Heart left ventricle (tissue), 16 donors: ENCODE measurements at places on chromosomes 3 and 15. TPM values are rescaled to one million over a fixed set of nuclear protein-coding genes. Genes with fewer than 3 reads are reported as not detected.

HEXA gene
- 100 TPM for total RNA-seq

SLC22A14 gene
- not detected for total RNA-seq

GP9 gene
- not detected for total RNA-seq

GPR176 gene
- total RNA-seq, result 2.1 TPM

SLC2A2 gene
- total RNA-seq, result not detected

UBA3 gene
- total RNA-seq, result 117 TPM

DNA sequence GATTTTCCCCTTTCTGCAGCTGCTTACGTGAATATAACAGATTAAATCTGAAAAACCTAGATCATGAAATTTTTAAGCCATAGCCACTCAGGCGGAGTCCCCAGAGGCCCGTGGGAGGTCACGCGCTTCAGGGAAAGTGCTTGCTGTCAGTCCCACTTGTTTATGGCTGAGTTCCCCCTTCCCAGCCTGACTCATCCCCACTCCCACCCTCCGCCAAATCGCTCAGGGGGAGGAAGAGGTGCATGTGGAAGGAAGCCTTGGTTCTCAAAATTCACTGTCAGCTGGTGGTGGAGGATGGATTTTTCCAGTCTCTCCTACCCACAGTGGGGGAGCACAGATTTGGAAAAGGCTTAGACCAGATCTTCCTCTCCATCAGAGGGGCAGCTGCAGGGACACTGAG lies 67.4 kb downstream of the CORO2B start:
- no peaks in the 10 kb centered on the region for H3K27me3 ChIP-seq
- H3K36me3 ChIP-seq, result no peaks in the 10 kb centered on the region
- no peak for DNase-seq
- no peak overlapping the region for H3K4me3 ChIP-seq
- no peak overlapping the region for H3K27ac ChIP-seq

DNA sequence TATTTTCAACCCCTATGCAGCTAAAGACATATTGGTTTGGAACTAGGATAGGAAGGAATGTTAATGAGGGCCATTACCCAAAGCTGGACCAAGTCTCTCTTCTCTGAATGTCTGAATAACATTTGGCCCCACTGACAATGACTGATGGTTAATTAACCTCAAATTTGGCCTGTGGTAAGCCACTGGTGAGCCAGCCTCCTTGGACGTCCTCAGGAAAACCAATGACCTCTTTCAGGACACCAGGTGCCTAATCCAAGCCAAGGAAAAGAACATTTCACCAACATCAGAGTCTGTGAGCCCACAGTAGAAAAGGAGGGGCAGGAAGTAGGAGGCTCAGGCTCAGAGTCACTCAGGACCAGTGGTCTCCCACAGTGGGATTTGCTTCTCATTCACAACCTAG lies 56.4 kb upstream of the ETV5 start:
- peaks cover 24% of the 10 kb centered on the region for H3K36me3 ChIP-seq
- no peak overlapping the region for H3K27ac ChIP-seq
- no peaks in the 10 kb centered on the region for H3K4me1 ChIP-seq
- no peak for DNase-seq

GRCh38 chr15:69592954-69593353 lies 140.3 kb downstream of the RPLP1 start:
- H3K27ac ChIP-seq, result no peak overlapping the region
- no peak overlapping the region for H3K4me3 ChIP-seq
- no peak for DNase-seq
- peaks cover 20% of the 10 kb centered on the region for H3K4me1 ChIP-seq
- no peaks in the 10 kb centered on the region for H3K27me3 ChIP-seq
- H3K36me3 ChIP-seq, result no peaks in the 10 kb centered on the region

DNA sequence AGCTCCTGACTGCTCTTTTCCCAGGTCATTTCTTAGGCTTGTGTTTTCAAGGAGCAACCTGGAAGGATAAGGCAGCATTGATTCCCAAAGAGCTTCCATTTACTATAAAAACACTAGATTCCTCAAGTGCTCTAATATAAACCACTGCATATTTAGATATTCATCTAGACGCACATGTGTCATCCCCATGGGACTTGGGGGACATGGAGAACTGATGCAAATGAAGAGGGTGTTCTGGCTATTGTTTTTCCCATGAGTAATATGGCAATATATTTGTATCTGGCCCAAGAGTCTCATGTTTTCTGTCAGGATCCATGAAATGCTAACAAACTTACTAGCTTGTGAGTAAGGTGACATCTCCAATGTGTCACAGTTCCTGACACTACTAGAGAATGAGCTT lies 31.3 kb downstream of the HACD2 start:
- peaks cover 8% of the 10 kb centered on the region for H3K36me3 ChIP-seq
- no peak overlapping the region for H3K27ac ChIP-seq
- no peaks in the 10 kb centered on the region for H3K4me1 ChIP-seq
- H3K4me3 ChIP-seq, result no peak overlapping the region
- no peaks in the 10 kb centered on the region for H3K27me3 ChIP-seq
- DNase-seq, result no peak

DNA sequence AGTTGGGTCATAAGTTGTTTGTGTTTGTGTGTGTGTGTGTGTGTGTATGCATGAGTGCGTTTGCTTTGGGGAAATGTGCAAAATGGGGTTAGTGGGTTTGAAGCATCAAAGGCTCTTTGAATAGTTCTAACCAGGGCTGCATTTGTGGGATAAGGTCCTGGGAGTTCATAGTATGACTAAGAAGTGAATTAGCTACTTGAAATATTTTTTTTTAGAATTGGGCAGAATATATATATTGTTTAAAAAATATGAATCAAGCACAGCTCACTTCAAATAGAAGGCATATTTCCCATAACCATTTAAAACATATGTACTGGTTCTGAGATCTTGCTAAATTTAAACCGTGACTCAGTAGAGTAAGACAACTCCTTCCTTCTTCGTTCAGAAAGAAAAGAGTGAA lies 43.1 kb downstream of the IGF2BP2 start:
- no peak overlapping the region for H3K27ac ChIP-seq
- H3K27me3 ChIP-seq, result no peaks in the 10 kb centered on the region
- H3K4me1 ChIP-seq, result peaks cover 5% of the 10 kb centered on the region
- H3K4me3 ChIP-seq, result no peak overlapping the region
- no peaks in the 10 kb centered on the region for H3K36me3 ChIP-seq

GRCh38 chr3:191244242-191244867 lies 45.3 kb downstream of the OSTN start:
- H3K27ac ChIP-seq, result no peak overlapping the region
- DNase-seq, result no peak
- no peaks in the 10 kb centered on the region for H3K27me3 ChIP-seq
- no peaks in the 10 kb centered on the region for H3K4me1 ChIP-seq
- H3K4me3 ChIP-seq, result no peak overlapping the region

GRCh38 chr3:33919312-33920120 lies 121.1 kb downstream of the PDCD6IP start:
- no peaks in the 10 kb centered on the region for H3K27me3 ChIP-seq
- H3K4me3 ChIP-seq, result no peak overlapping the region
- H3K36me3 ChIP-seq, result no peaks in the 10 kb centered on the region
- no peak overlapping the region for H3K27ac ChIP-seq
- no peaks in the 10 kb centered on the region for H3K4me1 ChIP-seq

GRCh38 chr3:179299999-179300613 lies 22.7 kb upstream of the ZNF639 start:
- no peaks in the 10 kb centered on the region for H3K4me1 ChIP-seq
- no peak overlapping the region for H3K27ac ChIP-seq
- DNase-seq, result no peak
- no peak overlapping the region for H3K4me3 ChIP-seq
- no peaks in the 10 kb centered on the region for H3K36me3 ChIP-seq

GRCh38 chr3:129777806-129778205 lies 115.7 kb downstream of the TMCC1 start:
- H3K27ac ChIP-seq, result no peak overlapping the region
- no peaks in the 10 kb centered on the region for H3K36me3 ChIP-seq
- no peak for DNase-seq
- H3K27me3 ChIP-seq, result no peaks in the 10 kb centered on the region
- peaks cover 9% of the 10 kb centered on the region for H3K4me1 ChIP-seq
- H3K4me3 ChIP-seq, result no peak overlapping the region

DNA sequence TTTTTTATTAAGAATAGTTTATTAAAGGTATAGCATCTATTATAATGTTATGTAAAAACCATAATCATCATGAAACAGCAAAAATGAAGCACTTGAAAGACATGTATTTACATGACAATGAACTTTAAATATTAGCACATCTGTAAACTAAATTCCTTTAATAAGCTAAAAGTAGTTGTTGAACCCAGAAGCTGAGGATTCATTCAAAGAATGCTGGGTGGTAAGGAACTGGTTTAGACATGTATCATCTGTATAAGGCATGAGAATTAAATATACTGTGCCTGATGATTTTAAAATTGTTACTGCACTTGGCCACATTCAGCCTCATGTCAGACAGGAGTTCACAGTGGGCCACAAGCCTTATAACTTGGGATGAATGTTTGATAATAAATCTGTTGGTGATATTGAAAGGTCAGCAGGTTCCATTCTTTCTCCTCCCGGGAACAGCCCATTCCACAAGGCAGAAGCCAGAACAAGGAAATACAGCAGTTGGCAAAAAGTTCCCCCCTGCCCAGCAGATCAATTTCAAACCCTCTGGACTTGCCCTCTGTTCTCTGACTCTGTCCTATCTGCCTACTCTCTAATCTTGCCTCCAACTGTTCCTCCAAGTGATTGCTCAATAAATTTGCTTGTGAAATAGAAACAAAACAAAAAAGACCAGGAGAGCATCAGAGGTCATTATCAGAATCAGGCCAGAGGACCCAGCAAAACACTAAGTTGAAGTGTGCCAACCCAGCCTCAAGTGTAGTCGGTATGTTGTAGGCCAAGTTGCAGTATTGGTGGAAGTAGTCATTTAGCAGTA lies 49.8 kb upstream of the TEX264 start:
- H3K4me1 ChIP-seq, result no peaks in the 10 kb centered on the region
- no peaks in the 10 kb centered on the region for H3K27me3 ChIP-seq
- no peak for DNase-seq
- no peaks in the 10 kb centered on the region for H3K36me3 ChIP-seq
- no peak overlapping the region for H3K4me3 ChIP-seq

DNA sequence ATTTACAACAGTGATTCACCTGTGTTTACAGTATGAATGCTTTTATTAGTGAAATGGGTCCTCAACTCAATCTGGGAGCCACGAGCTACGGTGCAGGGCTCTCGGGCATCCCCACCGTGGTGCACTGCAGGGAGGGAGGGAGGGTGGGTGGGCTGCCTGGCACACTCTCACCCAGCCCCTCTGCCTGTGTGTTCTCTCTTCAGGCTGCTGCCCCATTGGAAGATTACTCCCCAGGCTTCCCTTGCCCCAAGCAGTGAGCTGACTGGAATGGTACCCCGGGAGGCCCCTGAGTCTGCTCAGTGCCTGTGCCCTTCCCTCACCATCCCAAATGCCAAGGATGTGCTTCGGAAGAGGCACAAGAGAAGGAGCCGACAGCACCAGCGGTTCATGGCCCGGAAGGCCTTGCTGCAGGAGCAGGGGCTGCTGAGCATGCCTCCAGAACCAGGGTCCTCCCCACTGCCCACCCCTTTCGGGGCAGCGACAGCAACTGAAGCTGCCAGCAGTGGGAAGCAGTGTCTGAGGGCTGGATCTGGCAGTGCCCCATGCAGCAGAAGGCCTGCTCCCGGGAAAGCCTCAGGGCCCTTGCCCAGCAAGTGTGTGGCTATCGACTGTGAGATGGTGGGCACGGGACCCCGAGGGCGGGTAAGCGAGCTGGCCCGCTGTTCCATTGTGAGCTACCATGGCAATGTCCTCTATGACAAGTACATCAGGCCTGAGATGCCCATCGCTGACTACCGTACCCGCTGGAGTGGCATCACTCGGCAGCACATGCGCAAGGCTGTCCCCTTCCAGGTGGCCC lies 5.0 kb downstream of the AEN start:
- H3K4me1 ChIP-seq, result peaks cover 31% of the 10 kb centered on the region
- no peak for DNase-seq
- H3K27me3 ChIP-seq, result no peaks in the 10 kb centered on the region
- no peak overlapping the region for H3K4me3 ChIP-seq
- H3K36me3 ChIP-seq, result peaks cover 7% of the 10 kb centered on the region
- no peak overlapping the region for H3K27ac ChIP-seq

GRCh38 chr3:183591881-183592521 lies 36.5 kb upstream of the KLHL6 start:
- no peak overlapping the region for H3K4me3 ChIP-seq
- H3K4me1 ChIP-seq, result no peaks in the 10 kb centered on the region
- no peaks in the 10 kb centered on the region for H3K27me3 ChIP-seq
- no peak overlapping the region for H3K27ac ChIP-seq

DNA sequence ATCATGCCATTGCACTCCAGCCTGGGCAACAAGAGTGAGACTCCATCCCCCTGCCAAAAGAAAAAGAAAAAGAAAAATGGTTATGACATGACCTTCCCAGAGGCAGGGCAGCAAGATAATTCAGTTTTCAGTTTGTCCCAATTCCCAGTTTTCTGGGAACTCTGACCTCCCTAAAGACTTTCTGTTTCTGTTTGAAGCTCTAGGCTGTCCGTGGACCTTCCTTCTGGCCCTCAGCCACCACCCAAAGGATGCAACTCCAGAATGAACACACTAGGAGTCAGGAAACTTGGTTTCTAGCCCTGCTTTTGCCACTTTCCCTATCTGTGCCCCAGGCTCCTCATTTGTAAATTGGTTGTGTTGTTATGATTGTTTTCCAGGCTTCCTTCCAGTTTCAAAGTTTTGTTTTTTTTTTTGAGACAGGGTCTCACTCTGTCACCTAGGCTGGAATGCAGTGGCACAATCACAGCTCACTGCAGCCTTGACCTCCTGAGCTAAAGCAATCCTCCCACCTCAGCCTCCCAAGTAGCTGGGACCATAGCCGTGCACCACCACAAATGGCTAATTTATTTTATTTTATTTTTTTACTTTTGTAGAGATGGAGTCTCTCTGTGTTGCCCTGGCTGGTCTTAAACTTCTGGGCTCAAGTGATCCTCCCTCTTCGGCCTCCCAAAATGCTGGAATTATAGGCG lies 68.6 kb downstream of the CDC25A start:
- H3K27ac ChIP-seq, result peak overlapping the region; percentile 54
- H3K4me3 ChIP-seq, result no peak overlapping the region
- no peaks in the 10 kb centered on the region for H3K27me3 ChIP-seq
- DNase-seq, result peak; percentile 74
- peaks cover 6% of the 10 kb centered on the region for H3K4me1 ChIP-seq

GRCh38 chr3:37765591-37766488 lies 95.8 kb upstream of the CTDSPL start:
- H3K4me1 ChIP-seq, result peaks cover 87% of the 10 kb centered on the region

DNA sequence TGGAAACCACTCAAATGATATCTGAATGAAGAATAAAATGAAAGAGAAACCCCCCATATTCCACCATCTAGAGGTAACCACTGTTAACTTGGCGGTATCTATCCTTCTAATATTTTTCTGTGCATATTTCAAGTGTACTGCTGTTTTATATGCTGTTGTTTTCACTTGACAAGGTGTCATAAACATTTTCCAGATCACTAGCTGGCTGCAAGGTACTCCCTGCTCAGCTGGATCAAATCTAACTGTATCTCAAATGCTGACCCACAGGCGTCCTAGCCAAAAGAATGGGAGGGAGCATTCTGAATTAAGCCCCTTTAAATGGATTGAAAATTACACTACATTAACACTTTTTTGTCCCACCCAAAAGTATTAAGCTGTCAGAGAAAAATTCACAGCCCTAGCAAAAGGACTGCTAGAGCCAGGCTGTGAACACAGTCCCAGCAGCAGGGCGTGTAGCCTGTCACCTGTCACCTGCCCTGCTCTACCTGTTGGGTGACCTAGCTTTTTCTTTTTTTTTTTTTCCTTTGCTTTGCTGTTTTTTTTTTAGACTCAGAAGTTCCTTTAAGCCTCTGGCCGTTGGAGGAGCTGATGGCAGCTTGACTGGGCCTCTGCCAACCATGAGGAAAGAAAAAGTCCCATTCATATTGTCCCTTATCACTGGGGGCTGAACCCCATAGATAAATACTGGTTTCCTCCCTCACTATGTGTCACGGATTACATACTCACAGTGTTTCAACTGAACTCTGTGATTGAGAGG lies 93.7 kb upstream of the TSC22D2 start:
- H3K36me3 ChIP-seq, result no peaks in the 10 kb centered on the region
- H3K4me3 ChIP-seq, result no peak overlapping the region
- no peak overlapping the region for H3K27ac ChIP-seq
- no peaks in the 10 kb centered on the region for H3K4me1 ChIP-seq
